ENCODE measurements at places on chromosomes 4 and X.

GRCh38 chr4:36900446-36900987, 344.0 kb upstream of the NWD2 start:
- DNase-seq: no peak

GRCh38 chr4:129403848-129404247, 307.9 kb downstream of the C4orf33 start:
- no peak for DNase-seq

DNA sequence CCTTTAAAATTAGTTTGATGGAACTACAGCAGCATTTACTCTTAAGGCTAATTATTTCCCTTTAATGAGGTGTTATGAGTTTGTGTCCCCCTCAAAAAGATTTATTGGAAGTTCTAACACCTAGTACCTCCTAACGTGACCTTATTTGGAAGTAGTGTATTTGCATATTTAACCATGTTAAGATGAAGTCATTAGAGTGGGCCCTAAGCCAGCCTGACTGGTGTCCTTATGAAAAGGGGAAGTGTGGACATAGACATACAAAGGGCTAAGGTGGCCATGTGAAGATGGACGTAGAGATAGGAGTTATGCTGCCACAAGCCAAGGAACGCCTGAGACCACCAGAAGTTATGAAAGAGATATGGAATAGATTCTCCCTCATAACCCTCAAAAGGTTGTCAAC, 985.4 kb upstream of the INTU start:
- no peak for DNase-seq

DNA sequence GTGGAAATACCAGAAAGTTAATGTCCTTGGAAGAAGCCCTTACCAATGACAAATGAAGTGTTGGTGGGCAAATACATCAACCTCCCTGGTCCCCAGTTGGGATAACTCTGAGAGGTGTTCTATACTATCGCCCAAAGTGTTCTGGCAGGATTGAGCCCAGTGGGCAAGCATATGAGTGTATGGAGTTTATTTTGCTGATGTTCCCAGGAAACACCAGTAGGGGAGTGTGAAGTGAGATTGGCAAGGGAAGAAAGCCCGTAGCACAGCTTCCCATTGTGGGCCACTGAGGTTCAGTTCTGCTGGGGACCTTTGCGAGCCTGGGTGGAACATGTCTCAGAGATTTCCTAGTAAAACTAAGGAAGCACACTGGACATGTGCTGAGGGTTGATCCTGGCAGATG, 65.1 kb downstream of the ARHGAP6 start:
- DNase-seq: no peak

DNA sequence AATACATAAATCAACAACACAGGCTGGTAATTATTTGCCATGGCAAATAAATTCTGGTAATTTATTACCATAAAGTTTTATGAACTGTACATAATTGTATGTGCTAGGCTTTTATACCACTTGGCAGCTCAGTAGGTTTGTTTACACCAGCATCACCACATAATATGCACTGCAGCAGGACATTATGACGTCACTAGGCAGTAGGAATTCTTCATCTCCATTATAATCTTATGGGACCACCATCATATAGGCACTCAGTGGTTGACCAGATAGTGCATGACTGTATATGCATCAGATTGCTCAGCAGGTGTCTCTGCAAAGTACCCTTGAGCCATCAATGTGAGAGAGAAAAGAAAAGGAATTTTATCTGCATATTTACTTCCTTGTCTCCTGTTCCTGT, 295.4 kb downstream of the CFAP47 start:
- no peak for DNase-seq

- no peak for DNase-seq
Observed at GRCh38 chr4:140309124-140309870, 64.1 kb upstream of the SCOC start.

GRCh38 chrX:40174001-40174853, 76.5 kb upstream of the BCOR start:
- no peak for DNase-seq

GRCh38 chrX:108000751-108001150, 18.6 kb upstream of the TEX13B start:
- DNase-seq: no peak

GRCh38 chrX:53376888-53377287, 45.6 kb downstream of the SMC1A start:
- DNase-seq: no peak

DNA sequence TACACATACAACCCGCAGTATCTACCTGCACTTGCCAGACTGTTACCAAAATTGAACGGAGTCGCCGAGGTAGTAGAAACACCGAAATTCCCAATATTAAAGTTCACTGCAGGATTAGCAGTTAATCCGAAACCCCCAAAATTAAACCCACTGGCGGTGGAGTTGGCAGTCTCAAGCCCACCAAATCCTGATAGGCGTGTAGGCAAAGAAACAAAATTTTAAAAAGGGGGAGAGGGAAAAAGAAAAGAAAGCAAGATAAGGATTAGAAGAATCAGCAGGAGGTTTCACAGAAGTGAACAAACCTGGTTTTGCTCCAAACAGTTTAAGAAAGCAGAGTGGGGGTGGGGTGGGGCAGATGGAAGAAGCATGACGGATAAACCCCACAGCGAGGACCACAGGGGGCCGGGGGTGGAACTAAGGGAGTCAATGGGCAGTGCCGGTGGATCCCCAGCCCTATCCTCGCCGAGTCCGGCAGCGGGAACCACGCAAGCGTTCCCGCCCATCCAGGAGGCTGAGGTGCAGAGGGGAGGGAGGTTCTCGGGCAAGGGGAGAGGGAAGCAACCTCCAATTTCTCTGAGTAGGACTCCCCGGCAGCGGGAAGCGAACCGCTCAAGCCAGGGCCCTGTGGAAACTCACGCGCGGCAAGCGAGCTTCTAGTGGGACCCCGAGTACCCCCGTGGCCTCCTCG, 599 bp downstream of the NUP54 start:
- peak; percentile 72 for DNase-seq

DNA sequence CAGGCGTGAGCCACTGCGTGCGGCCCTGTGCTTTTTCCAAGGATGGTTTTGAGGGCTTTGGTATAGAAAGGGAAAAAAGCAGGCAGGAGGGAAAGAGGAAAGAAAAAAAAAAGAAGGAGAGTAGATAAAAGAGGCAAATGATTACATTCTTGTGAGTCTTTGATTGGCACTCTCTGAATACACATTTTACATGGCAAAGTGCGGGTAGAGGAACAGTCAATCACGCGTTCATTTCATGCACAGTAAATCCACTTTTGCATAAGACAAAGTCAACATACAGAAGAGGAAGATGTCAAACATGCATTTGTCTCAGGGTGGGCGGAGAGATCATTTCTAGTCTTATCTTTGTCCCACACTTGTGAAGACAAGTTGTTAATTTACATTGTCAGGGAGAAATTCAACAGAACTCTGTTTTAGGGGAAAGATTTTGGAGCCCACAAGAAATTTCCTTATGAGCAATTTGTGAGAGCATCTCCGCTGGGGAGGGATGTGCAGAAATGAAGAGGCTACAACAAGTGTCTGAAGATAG, 183.2 kb downstream of the DHRSX start:
- DNase-seq: no peak

- peak; percentile 43 for DNase-seq
Observed at GRCh38 chr4:125390126-125390525, 75.4 kb downstream of the FAT4 start.

GRCh38 chrX:155179346-155179997, 36.8 kb upstream of the VBP1 start:
- no peak for DNase-seq

DNA sequence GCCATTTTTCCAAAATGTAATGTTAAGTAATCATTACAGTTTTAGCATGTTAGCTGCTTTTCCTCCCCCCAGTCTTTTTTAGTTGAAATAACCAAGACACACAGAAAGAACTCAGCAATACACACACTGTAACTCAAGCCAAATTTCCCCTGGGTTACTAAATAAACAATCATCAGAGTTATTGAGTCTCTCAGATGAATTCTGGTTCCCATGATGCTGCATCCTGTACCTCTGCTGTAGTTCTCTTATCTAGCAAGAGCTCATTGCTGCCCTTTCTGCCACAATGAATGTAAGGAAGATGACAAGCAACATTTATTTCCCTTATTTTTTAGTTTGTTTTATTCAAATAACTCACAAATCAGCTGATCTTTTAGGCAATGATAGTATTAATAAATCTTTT, 185.1 kb downstream of the ARHGAP6 start:
- no peak for DNase-seq

DNA sequence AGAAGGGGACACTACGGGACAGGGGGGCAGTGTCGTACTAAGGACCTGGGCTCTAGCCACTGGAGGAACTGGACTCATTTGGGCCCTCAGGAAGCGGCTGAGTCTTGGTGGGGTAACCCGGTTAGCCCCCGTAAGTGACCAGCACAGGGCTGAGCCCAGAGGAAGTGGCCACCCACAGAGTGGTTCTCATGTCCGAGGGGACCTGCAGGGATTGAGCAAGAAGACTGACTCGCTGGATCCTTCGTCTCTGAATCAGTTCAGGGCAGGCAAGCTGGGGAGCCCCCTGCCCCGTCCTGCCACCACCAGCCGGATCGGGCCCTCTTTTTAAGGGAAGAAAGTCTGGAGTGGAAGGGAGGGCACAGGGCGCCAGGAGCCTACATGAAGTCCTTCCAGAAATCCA, 719 bp upstream of the BGN start:
- DNase-seq: no peak

- no peak for DNase-seq
Observed at GRCh38 chr4:109365939-109366338, 63.5 kb upstream of the COL25A1 start.

DNA sequence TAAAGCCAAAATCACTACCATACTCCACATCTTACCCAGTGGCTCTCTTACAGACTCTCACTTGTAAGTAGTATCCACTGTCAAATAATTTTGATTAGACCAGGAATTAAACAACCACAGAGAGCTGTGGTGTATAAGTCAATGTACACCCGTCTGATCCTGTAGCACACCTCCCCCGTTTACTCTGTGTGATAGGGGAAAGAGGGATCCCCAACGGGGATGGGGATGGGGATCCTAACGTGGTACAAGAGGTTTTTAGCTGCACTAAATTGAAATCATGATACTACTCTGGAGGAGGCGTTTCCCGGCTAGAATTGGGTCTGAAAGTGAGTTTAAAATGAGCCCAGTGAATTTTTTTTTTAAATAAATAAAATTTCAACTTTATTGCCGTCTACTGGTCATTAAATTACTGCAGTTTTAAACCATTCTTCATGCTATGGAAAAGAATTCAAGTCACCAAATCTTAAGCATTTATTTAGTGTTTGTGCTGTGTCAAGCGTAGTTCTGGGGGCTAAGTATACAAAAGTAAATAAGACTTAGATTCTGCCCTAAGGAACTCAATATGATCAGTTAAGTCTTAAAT, 76.6 kb downstream of the INTS12 start:
- no peak for DNase-seq

DNA sequence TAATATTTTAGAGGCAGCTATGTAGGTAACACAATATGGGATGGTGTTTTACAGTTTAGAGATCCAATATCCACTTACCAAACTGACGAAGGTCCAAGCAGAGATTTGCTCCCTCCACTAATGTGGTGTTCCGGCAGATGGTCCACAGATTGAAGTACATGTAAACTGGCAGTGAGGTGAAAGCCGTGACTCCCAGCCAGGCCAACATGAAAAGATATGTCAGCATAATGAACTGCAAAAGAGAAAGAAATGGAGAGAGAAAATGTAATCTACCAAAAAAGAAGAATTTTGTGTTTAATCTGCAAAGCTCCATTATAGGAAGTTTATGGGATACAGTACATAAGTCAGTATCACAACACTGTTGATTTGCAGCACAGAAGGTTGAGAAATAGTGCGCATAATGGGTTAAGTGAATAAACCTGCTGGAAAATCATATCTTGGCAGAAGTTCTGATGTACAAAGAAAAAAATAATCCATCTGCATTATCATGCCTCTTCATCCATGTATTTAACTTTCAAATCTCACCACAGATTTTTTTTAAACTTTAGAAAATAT, 160.2 kb downstream of the GPM6A start:
- no peak for DNase-seq

DNA sequence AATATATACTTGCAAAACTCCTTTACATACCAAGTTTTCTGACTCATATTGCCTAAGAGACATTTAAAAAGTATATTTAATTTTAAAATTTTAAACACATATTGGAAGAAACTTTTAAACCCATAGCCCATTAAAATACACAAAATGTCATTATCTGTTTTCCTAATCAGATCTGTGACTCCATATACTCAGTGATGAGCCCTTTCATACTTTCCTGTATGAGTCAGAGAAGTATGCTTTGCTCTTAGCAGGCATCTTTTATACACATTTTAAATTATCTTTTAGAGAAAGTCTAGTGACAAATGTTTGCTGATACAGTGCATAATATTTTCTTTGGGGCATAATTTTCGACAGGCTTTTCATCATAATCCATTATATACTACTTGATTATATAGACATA, 26.4 kb downstream of the SPIN3 start:
- DNase-seq: no peak

DNA sequence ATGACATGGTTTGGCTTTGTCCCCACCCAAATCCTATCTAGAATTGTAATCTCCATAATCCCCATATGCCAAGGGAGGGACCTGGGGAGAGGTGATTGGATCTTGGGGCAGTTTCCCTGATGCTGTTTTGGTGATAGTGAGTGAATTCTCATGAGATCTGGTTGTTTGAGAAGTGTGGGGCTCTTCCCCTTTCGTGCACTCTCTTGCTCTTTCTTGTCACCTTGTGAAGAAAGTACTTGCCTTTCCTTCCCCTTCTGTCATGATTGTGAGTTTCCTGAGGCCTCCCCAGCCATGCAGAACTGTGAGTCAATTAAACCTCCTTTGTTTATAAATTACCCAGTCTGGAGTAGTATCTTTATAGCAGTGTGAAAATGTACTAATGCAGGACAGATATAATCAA, 36.4 kb upstream of the FREM3 start:
- DNase-seq: no peak

DNA sequence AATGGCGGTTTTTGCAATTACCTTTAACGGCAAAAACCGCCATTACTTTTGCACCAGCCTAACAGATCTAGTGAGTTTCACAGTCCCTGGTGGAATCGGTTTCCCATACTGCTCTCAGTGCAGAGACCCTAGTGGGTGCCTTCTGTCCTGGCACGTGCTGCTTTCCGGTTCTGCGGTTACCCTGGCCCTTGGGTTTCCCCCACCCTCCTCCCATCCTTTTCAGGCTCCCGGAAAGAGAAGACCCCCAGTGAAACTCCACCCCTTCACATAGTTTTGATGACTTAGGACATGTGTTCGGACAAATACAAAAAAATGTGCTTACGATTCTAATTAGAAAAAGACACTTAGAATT, 36.9 kb downstream of the NLGN3 start:
- DNase-seq: no peak

DNA sequence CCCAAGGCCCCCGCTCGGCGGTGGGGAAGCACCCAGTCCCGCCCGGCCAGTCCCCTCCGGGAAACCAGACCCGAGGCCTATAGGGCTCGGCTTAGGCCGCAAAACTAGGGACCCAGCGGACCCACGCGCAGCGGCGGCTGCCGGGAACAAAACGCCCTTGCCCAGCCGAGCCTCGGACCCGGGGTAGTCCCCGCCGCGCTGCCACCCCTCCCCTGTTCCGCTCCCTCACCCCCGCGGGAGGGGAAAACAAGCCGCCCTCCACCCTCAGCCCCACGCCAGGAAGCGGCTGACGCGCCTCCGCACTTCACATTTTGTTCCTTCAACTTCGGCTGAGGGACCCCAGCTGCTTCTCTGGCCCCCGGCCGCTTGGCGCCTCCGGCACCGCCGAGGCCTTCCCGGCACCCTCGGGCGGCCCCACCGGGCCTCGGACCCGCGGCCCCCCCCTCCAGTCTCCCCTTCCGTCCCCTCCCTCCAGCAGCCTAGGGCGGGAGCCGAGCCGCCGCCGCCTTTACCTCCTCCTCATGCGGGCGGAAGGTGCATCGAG, 694 bp downstream of the PDS5A start:
- DNase-seq: no peak
